Cerebellar nuclear complex (tissue), 1 donor: ENCODE measurements at places on chromosomes 1 and 21.

DNA sequence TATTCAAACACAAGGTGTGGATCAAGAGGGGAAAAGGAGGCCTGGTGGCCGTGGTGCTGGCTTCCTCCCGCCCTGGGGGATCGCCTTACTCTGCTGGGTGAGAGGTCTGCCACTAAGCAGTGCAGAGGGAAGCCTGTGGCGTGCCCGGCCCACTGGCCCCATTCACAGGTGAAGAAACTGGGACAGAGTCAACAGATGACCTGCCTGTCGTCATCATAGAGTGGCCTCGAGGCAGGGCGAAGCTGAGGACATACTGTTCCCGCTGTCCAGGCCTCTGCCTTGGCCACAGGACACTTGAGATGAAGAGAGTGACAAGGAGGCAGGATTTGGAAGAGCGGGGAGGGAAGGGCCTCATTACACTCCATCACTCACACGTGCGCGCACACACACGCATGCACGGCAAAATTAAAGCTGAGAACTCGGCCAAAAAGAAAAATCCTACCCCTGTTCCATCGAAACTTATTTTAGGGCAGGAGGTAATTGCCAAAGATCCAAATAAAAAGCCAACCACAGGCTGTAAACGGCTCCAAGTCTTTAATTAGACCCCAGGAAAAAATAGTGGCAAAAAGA is 50.5 kb downstream of the CASZ1 start:
- no peak for DNase-seq

GRCh38 chr1:223180731-223181321 is 37.8 kb upstream of the TLR5 start:
- DNase-seq: no peak

DNA sequence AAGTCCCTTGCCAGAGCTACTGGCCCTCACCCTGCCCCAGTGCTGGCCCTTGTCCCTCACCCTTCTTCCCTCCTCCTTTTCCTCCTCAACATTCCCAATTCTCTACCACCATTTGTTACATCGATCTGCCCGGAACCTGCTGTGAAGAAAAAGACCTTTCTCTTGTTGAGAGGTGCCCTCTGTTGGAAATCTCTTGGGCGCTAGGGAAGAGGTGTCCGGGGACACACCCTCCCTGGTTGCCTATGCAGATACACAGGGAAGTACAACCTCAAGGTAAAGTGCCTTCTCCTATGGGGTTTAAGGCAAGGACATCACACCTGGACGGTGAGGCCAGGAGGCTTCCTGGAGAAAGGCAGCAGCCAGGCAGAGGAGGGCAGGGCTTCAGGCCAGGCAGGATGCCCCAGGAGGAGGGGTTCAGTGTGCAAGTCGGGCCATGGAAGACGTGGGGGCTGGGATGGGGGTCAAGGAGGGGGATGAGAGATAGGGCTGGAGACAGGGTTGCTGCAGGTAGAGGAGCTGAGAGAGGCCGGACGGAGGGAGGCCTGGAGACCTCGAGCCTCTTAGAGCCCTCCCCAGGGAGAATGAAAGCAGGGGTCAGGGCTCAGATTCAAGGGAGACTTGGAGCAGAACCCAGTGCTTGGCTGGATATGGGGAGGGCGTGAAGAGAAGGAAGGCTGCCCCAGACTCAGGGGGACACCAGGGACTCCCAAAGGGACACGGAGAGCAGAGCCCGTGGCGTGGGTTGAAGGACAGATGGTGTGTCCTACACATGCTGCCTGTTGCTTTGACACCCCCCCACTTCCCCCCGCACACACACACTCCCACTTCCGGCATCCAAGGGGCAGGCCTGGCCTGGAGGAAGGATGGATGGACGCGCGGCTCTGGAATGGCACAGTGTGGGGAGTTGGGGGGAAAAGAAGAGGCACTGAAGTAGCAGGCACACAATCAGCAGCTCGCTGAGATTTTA is 44.5 kb downstream of the RIPK4 start:
- DNase-seq: no peak

DNA sequence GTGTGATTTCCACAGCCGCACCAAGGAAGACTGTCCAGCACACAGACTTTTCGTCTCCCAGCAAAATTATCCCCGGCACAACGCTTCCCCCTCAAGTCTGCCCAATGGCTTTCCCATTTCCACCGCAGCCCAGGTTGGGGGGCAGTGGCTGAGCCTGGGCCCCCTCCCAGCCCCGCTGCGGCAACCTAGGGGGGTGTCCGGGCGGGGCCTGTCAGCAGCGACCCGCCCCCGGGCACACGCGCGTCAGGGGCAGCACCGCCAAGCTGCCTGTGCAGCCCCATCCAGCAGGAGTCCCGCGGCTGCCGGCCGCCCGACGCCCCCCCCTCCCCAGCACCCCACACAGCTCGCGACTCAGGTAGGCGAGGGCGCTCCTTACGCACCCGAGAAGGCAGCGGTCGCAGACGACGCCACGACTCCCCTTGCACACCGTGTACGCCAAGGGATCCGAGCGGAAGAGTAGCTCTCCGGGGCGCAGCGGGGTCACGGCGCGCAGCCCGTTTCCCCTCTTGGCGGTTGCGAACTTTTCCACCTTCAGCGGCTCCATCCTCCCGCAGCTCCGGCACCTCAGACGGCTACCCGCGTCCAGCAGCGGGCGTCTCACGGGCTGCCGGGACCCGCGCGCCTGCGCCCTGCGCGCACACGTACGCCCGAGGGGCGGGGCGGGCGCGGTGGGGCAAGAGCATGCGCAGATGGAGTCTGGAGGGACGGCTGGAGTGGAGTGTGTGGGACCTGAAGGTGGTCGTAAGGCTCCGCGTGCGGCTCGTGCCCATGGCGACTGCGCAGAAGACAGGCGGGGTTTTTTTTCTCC is at the start of gene SMYD3:
Gene SMYD3, minus strand, starts transcription at position 606 of the 808 bp plus-strand sequence.
- peak; percentile 62 for DNase-seq

GRCh38 chr1:173113015-173113741 is 62.4 kb upstream of the TNFSF18 start:
- DNase-seq: no peak

GRCh38 chr1:167440345-167440744 is 78.0 kb downstream of the CD247 start:
- DNase-seq: no peak
